GM10248 (cell line): ENCODE measurements at places on chromosomes 4 and X.

DNA sequence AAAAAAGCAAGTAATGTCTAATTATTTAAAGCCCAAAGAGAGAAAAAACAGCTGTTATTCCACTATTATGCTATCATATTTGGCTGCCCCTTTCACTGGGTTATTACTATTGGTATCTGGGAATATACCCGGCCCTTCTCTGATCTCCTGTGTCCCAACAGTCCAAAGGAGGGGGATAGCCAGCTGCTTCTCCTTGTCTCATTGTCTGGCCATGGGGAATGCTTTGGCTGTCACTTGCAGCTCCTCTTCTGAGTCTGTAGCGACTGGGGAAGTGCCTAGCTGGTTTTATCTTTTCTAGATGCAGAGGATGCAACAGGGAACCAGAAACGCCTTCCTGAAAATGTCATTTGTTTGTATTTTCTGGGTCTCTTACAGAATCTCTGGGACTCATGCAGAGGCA is 33.9 kb downstream of the MGARP start:
- no peak for DNase-seq

GRCh38 chr4:102791318-102791835 is 30.6 kb upstream of the MANBA start:
- no peak for DNase-seq

- DNase-seq: no peak
These were observed 1.4 kb downstream of the FGF13 start for GRCh38 chrX:138709886-138710791.

DNA sequence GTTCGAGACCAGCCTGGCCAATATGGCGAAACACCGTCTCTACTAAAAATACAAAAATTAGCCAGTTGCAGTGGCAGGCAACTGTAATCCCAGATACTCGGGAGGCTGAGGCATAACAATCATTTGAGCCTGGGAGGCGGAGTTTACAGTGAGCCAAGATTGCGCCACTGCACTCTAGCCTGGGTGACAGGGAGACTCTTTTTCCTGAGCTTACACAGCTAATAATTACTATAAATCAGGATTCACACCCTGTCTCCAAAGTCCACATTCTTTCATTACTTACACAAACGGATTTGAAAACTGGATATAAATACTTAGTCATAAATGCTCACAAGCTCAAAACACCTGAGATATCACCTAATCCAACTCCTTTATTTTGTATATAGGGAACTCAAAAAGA is 151.6 kb downstream of the LRBA start:
- DNase-seq: no peak

DNA sequence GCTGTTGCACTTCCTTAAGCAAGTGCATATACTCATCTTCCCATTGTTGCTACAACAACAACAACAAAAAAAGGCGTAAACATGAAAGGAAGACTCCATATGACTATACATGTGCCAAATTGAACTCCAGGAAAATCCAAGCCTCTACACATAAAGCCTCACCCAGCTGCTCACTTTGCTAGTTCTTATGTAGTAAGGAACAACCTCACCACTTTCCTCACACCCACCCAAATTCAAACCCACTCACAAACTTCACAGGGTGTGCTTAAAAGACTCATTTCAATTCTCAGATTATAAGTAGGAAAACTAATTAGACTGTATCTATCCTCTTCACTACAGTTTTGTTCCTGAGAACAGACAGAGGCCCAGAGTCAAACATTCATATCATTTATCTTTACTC is 671.1 kb upstream of the INTU start:
- no peak for DNase-seq

DNA sequence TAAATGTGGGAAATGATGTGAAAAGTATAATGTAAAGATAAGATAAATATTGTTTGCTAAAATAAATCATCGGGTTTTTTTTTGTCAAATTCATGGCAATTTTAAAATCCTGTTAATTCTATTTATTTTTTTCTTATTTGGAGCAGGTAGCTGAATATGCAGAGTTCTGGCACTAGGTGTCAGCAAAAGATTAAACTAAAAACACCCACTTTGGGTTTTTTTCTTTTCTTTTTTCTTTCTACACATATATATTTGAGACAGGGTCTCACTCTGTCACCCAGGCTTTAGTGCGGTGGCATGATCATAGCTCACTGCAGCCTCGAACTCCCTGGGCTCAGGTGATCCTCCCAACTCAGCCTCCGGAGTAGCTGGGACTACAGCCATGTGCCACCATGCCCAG is 6.9 kb upstream of the RAP2C start:
- DNase-seq: no peak

DNA sequence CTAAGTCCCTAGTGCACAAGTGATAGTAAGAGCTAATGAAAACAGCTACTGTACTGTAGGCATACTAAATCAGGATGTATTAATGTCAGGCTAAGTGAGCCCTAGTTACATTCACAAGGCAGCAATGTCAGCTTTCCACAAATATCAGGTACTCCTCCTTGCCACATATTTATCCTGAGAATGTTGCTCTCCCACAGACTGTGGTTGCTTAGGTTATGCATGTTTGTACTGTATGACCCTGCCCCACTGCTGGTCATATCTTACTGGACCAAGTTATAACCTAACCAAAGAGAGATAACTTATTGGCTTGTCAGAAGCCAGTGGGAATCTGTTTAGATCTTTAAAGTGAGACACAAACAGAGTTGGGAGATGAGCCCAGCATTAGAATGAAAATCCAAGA is 241.0 kb downstream of the SLC39A8 start:
- no peak for DNase-seq

- no peak for DNase-seq
These were observed 55.7 kb upstream of the CCDC160 start for GRCh38 chrX:134181275-134181660.

DNA sequence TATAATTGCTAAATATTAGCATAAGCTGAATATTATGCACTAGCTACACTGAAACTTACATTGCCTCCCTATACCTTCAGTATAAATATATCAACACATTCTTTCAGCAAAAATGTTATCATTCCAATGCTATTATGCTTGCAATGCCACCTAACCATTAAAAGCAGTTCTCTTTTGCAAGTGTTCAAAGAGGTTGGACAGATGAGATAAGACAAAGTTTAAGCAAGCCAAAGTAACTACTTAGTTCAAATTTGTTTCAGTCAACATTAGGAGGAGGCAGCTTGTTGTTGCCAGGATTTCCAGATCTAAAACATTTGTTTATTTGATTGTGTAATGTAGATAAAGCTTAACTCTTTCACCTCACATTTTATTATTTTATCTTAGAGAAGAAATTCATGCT is 323.9 kb upstream of the FAM241A start:
- no peak for DNase-seq

- DNase-seq: no peak
These were observed 2.3 kb upstream of the EMD start for GRCh38 chrX:154376774-154377173.

DNA sequence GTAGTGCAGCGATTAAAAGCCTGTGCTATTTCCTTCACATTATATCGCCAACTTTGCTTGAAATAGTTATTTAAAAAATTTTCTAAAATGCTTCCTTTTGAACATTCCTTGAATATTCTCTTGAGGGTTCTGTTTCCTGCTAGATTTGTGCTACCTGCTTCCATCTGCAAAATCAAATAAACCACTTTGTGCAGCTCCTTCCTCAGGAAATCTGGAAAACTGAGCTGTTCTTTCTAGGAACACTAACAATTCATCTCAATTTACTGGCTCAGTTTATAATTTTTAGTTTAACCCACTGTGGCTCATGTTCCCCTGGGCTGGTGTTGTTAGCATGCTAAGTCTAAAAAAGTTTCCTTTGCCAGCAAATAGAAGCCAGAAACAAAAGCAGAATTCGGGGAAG is 88.1 kb upstream of the LCORL start:
- DNase-seq: no peak

DNA sequence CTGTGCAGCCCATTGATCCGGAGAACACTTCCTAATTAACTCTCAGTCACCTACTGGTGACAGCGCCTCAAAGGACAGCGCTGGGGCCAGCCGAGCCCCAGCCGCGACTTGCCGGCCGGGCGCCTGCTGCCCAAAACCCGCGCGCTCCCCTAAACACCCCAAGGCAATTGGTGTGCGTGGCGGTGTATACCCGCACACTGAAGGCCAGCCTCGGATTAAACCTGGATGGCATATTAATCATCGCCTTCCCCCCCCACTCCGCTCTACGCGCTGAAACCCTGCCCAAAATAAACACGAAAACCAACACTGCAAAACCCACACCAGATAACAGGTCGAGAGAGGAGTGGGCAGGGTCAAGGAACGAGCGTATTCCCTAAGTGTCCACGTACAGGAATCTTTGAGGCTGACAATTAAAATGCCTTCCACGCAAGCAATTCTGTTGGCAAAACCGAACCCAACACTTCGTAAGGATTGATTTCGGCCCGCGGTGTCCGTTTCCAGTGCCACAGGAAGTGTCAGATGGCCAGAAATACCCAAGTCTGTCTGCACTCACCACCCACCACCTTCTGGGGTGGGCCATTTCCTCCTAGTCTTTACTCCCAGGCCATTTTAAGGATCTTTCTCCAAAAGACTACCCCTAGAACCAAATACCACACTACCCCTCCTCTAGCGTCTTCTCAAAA is 2.7 kb downstream of the BCOR start:
- no peak for DNase-seq

GRCh38 chr4:109441862-109442458 is 8.3 kb downstream of the SEC24B start:
- DNase-seq: no peak

- DNase-seq: peak; percentile 26
These were observed 126.5 kb downstream of the QDPR start for GRCh38 chr4:17385403-17385802.

GRCh38 chr4:24867766-24868296 is 45.0 kb downstream of the CCDC149 start:
- DNase-seq: no peak

GRCh38 chr4:182827954-182828353 is 89.2 kb downstream of the DCTD start:
- DNase-seq: no peak

GRCh38 chr4:102817021-102817605 is 10.2 kb downstream of the UBE2D3 start:
- no peak for DNase-seq

DNA sequence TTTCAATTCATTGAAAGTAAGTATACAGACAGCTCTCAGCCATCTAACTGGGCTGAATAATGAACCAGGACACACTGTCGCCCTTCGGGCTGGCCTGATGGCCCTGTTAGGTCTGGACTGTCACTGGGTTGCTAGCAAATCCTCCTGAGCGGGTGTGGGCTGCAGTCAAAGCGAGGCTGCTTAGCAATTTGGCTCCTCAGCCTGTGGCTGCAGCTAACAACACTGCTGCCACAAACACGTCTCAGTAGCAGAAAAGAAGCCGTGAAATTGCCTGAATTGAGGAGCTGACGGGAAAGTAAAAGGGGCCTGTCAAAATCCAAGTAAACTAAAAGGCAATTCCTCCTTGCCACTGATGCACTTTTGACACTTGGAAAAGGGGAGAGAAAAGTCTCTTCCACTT is 72.8 kb downstream of the SMIM20 start:
- DNase-seq: no peak

GRCh38 chr4:6727943-6728250 is 11.9 kb downstream of the BLOC1S4 start:
- DNase-seq: peak; percentile 15

GRCh38 chr4:53847965-53848364 is 216.4 kb downstream of the CHIC2 start:
- no peak for DNase-seq

DNA sequence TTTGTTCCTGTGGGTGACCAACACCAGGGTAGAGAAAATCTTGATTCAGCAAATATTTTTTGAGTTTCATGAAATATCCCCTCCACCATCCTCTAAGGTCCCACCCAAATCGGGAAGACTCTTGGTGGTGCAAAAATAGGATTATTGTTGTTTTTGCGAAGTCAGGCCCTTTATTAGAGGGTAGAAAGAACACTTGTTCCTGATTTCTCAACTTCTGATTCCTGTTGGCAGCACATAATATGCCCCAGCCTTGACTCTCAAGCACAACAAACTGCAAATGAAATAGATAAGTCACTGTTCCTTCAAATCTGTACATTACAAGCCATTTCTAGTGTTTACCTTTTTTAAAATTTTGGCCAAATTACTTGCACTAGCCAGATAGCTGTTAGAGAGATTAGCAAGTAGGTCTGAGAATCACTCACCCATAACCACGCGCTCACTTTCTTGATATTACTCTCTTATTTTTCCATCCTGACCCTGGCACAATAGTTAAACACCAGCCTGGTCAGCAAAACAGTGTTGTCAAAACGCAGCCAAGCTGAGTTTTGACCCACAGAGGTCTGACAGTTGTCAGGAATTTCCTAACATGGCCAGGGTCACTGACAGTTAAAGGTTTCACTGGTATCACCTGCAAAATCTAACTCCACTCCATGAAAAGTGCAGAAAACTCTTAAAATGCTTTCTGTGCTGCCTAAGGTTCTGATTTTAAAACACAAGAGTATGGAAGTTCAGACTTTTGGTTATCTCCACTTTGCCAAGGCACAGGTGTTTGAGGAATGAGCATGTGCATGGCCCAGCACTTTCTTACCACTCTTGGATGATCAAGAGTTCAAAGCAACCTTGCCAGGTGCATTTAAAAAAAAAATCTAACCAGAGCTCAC is 69.8 kb downstream of the RBM47 start:
- no peak for DNase-seq

DNA sequence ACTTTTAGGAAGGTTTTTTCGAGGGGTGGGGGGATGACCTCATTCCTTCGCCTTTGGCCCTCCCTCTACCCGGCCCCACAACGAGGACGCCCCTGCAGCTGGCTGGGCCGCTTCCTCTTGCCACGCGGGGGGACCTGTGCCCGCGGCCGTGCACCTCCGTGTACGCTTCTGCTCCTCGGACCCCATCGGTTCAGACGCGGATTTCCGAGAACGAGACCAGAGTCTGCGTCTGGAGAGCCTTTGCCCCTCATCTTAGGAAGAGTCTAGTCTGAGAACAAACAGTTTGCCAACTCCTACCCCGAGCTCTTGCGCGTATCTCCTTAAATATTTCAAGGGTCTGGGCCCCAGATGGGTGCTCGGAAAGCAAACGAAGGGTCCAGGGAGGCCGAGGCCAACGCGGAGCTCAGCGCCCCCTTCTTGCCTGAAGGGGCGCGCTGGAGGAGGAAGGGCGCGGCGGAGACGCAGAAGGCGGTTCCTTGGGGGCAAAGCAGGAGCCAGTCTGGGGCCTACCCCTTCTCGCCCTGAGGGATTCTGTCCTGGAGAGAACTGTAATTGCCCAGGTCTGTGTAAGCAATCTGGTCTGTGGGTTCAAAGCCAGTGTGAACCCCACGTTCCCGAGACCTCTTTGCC is 3.9 kb upstream of the SFRP2 start:
- no peak for DNase-seq

- DNase-seq: peak; percentile 22
These were observed 12.2 kb upstream of the PRDM8 start for GRCh38 chr4:80184825-80185756.
